ENCODE measurements at places on chromosomes 2 and 18.

- no peak for DNase-seq
Observed at GRCh38 chr2:54867457-54867856, 144.0 kb downstream of the EML6 start.

- DNase-seq = no peak
Observed at GRCh38 chr2:99708231-99708630, 218.4 kb upstream of the REV1 start.

DNA sequence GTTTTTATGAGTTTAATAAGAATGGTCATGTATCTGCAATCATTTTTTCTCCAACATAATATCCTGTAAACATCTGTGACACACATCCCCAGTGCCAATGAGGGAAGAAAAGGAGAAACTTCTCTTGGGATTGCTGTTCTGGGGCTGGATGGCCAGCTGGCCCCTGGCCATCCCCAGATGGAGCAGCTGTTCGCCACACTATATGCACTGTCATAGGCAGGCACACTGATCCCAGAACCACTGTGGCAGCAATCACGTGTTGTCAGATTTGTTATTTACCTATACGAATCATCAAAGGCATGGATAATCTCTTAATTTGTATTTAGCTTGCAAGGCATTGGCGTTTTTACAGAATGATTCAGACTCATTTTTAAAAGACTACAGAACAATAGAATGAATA lies 167.6 kb upstream of the ACAA2 start:
- no peak for DNase-seq

- no peak for DNase-seq
Observed at GRCh38 chr2:26284132-26284531, 39.4 kb downstream of the HADHB start.

- DNase-seq = no peak
Observed at GRCh38 chr2:774436-774835, 97.2 kb upstream of the TMEM18 start.

DNA sequence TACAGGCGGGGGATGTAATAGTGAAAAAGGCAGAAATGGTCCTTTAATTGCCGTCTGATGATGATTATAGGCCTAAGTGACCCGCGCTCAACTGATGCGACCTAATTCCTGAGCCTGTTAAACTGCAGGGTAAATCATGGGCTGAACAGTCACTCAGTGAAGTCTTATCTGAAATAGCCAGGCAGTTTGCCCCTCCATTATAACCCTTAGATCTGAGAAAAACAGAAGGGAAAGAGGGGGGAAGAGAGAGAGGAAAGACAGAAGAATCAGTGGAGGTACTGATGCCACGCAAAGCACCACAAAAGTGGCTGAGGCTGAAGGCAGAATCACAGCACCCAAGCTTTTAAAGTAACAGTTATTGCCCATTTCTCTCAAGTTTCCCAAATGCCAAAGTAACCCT lies 73.1 kb upstream of the DNMT3A start:
- DNase-seq = no peak

GRCh38 chr2:197615016-197615652 lies 60.3 kb downstream of the RFTN2 start:
- DNase-seq = no peak

GRCh38 chr18:75365254-75365629 lies 62.3 kb downstream of the SMIM21 start:
- DNase-seq = no peak

DNA sequence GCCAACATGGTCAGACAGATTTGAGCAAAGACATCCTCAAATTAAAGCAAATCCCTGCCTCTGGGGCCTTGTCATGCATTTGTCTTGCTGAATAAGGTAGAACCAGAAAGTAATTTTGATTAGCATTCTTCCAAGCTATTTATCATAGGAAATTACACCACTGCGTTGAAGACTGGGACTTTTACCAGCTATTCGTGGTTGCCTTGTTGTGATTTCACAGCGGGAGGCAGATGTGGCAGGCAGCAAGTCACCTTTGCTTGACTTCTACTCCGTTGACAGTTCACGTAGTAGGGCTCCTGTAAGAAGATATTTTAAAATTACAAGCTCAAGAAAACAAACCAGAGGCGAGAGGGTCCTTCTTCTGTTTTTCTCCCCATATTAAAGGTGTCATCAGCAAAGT lies 80.6 kb downstream of the EN1 start:
- no peak for DNase-seq
